T47D (cell line): ENCODE measurements at places on chromosomes 16 and 17.

DNA sequence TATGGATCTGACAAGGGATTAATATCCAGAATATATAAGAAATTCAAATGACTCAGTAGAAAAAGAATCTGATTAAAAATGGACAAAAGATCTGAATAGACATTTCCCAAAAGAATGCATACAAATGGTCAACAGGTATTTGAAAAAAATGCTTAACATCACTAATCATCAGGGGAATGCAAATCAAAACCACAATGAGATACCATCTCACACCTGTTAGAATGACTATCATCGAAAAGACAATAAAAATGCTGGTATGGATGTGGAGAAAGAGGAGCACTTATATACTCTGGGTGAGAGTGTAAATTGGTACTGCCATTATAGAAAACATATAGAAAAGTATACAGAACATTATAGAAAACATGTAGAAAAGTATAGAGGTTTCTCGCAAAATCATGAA is 16.4 kb upstream of the HS3ST2 start:
- DNase-seq: no peak

DNA sequence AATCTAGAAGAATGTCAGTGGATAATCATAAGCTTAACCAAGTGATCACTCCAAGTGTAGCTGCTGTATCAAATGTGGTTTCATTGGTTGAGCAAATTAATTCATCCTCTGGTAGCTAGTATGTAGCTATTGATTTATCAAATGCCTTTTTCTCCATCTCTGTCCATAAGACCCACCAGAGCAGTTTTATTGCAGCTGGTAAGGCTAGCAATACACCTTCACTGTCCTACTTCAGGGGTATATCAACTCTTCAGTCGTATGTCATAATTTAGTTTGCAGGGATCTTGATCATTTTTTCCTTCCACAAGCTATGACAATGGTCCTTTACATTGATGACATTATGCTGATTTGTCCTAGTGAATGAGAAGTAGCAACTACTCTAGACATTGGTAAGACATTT is 158.8 kb downstream of the PRKCB start:
- no peak for DNase-seq

GRCh38 chr16:83206426-83206825 is 579.7 kb downstream of the CDH13 start:
- DNase-seq: no peak

DNA sequence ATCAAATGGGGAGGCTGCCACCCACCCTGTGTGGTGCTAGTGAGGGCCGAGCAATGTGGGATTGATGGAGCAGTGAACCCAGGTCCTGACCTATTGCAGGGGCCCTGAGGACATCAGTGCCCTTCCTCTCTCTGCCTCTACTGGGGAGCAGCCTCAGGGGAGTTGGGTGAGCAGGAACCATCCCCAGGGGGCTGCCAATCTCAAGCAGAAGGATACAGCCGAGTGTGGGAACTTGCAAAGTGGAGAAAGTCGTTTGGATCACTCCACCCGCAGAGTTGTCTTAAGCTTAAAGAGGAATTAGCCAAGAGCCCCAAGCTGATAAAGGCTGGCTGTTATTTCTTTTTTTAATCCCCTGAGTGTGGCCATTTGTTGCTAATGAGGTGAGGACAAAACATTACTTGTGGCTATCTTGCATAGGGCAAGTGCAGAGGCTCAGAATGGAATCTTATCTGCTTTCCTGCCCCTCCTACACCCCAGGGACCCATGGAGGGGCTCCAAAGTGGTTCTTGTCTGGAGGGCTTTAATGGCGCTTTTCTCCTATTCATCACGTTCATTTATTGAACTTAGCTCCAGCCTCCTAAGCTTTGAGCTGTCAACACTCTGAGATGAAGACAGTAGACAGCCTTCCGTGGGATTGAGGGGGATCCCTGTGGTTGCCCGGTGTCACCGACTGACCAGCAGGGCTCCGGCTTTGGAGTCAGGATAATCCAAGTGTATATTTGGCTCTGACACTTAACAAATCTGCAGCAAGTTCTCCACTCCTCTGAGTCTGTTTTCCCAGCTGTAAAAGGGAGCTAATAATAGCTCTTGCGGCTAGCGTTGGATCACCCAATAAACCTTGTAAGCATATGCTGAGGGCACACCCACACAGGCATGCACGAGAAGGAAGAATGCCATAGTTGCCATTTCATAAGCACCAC is 45.1 kb downstream of the MYH11 start:
- peak; percentile 63 for DNase-seq

GRCh38 chr17:4028436-4028835 is 64.2 kb upstream of the ATP2A3 start:
- DNase-seq: no peak

GRCh38 chr17:78817123-78817522 is 23.5 kb downstream of the USP36 start:
- no peak for DNase-seq

DNA sequence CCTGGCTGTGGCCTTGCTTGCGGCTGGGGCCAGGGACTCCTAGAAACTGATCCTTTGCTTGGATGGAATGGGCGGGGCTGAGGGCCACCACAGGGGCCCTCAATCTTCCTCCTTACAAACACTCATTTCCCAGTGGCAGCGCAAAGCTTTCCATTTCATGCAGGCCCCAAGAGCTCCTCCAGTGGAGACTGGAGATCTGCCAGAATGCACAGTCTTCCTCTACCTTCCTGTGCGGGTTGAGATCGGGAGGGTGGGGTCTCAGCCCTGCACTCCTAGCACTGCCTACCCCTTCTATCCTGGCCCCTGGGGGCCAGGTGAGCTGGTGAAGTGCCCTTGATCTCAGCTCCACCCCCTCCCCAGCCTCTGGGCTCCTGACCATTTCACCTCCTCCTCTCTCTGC is 1.7 kb downstream of the NRN1L start:
- no peak for DNase-seq
